NCI-H1694 (cell line): ENCODE measurements at places on chromosomes 5 and 9.

GRCh38 chr5:59387127-59387526 is 506.4 kb downstream of the PDE4D start:
- no peak for DNase-seq

DNA sequence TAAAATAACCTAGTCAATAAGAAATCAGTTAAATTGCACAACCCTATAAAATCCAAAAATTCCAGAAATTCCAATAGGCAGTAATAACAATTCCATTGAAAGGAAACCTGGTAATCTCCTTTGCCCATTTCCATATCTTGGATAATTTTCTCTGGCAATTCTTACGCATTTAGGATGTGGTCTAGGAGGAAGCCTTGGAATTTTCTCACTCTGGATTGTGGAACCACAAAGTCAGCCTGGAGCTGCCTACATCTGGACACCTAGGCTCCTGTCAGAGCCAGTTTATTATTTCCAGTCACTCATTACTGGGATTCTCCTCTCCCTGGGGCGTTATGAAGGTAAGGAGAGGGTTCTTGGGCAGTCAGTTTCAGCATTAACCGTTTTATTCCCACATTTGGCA is 40.3 kb upstream of the GNE start:
- no peak for DNase-seq

DNA sequence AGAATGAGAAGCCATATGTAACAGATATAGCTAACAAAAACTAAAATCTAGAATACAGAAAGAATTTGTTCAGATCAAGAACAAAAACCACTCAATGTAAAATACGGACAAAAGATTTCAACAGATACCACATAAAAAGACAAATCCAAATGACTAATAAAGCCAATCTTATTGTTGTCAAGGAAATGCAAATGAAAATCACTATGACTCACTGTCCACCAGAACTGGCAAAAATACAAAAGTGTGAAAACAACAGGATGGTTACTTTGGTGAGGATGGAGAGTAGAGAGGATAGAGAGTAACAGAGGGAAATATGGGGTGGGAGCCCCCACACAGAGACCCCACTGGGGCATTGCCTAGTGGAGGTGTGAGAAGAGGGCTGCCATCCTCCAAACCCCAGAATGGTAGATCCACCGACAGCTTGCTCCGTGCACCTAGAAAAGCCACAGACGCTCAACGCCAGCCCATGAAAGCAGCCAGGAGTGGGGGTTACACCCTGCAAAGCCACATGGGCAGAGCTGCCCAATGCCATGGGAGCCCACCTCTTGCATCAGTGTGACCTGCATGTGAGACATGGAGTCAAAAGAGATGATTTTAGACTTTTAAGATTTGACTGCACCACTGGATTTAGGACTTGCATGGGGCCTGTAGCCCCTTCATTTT is 15.2 kb upstream of the RHOBTB3 start:
- no peak for DNase-seq

- DNase-seq, result no peak
Observed at GRCh38 chr9:136318776-136319241, 8.5 kb upstream of the GPSM1 start.

DNA sequence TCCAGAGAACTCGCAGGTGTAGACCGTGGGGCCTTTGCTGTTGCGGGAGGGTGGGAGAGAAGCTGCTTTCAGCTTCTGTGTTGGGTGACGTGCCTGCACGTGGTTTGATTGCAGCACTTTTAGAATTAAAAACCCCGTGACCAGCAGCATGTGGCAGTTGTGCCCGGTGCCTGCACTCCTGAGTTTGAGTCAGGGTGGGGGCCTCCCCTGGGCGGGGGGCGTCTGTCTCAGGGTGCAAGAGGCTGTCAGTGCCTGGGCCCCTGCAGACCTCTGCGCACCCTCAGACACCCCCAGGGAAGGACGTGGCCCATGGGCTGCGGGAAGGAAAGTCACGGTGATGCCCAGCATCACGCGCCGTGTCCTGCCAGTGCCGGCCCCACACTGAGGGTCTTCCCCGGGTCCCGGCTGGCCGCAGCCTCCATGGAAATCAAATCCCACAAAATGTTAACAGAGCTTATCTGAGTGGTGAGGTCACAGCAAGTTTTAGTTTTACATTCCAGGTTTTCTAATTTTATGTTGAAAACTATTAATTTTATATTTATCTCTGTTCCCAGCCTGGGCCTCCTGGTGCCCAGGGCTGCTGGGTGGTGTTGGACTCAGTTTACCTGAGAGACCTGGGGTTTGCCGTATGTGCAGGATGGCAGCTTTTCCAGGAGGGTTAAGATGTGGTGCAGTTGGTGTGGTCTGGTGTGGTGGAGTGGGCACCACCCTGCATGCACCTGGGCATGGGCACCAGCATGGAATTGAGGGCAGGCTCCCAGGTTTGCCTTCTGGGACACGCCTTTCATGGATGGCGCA is 33.3 kb downstream of the AHRR start:
- DNase-seq, result no peak

DNA sequence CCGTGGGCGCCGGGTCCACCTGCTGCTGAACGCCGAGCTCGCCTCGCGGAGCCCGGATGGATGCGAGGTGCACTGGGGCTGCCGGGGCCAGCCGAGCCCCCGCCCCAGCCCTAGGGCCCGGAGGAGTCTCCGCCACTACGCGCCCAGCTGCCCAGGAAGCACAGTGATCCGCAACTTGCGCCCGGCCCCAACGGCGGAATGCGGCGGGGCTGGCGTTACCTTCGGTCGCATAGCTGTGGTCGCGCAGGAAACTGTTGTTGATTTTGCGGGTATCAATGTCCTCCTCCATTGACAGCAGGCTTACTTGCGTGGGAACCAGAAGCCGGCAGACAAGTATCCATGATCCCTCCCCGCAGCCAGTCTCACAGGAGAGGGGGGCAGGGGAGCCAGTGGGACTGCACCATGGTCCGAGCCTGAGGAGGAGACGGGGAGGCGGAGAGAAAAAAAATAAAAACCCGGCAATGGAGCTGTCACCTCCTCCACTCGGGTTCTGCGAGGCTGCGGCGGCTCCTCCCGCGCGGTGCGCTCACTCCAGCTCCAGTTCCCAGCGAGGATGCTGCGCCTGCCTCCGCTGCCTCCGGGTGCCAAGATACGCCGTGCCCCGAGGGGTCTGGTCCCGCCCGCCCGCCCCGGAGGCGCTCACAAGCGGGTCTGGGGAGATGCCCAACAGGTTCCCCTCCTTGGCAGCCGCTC is 628 bp downstream of the PPP2R2B start:
- DNase-seq, result peak; percentile 22

GRCh38 chr9:21974343-21974721 is 19.9 kb downstream of the CDKN2A start:
- DNase-seq, result peak; percentile 31

GRCh38 chr5:158807946-158808345 is 291.8 kb downstream of the EBF1 start:
- DNase-seq, result no peak

GRCh38 chr5:150946351-150946905 is 41.6 kb upstream of the ZNF300 start:
- no peak for DNase-seq
